ENCODE measurements at places on chromosomes 3 and 15. TPM values are rescaled to one million over a fixed set of nuclear protein-coding genes. Genes with fewer than 3 reads are reported as not detected.

SAMMSON gene
- total RNA-seq: not detected

TJP1 gene
- total RNA-seq: 66.9 TPM

LTK gene
- 0.18 TPM for total RNA-seq

TEX9 gene
- total RNA-seq: 1.2 TPM

PLA2G4F gene
- total RNA-seq: not detected

ALDH1L1 gene
- total RNA-seq: not detected

Data from pulmonary artery endothelial cell (primary cell).